NCI-H187 (cell line): ENCODE measurements at places on chromosomes 6 and 20.

DNA sequence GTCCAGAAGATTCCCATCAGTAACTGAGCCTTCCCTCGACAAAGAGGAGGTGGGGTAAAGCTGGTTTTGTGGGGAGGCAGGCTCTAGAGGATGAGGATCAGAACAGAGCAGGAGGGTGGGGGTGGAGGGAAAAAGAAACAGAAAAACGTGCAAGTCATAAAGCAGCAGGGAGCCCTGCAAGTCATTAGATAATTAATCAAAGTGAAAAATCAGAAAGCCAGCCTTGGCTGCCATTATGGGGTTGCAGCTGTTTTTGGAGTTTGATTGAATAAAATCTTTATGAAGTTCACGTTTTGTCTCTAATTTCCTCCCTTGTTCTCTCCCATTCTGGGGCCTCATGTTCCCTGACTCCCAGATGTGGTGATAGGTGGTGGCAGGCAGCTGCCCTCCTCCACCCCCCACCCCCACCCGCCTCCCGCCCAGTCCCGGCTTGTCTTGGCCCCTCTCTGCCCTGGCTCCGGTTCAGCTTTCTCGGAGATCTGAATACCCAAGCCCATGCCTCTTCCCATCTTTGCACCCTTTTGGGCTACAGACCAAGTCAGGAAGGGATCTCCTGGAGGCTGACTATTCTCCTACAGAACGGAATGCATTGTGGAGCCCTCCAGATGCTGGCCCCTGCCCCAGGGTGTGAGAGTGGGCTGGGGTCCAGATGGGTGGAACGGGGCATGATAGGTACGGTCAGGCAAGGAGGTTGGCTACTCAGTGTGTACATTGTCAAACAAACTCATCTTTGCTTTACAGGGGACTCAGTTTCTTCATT lies 141.8 kb downstream of the CDC5L start:
- no peak for DNase-seq

DNA sequence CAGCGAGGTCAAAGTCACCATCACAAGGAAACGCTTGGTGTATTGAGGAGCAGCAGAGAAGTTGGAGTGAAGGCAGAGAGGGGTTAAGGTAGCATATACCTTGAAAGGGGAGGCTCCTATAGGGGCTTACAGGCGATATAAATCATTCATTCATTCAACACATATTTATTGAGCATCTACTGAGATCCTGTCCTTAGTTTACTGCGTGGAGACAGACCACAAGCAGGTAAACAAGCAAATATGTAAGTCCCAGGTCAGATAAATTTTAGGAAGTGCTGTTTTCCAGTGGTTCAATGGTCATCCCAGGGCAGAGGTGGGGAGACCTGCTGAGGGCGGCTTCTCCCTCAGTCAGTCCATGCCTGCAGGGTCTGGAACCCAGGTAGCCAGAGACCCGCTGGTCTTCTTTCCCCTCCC lies 761 bp upstream of the DNMT3B start:
- DNase-seq: no peak

DNA sequence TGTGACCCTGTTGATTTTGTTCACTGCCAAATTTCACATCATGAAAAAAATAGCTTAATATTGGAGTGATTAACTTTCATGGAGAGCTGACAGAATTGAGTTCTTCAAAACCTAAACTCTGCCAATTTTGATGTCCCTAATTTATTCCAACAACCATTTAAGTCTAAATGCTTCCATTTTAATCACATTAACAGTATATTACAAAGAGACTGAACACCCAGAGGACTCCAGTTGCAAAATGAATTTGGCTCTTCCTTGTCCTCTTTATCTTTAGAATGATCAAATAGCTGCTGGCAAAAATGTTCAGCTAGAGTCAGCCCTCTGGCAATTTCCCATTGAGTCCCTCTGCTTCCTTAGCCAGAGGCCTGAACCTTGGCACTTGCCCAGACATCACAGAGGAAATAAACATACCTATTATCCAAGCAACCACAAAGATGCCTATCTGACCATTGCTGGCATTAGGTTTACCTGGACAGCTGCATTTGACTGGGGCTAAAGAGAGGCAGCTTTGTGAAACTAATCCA lies 299.0 kb upstream of the STXBP5 start:
- DNase-seq: no peak

- DNase-seq: no peak
Observed at GRCh38 chr6:37056112-37056403, 50.6 kb downstream of the FGD2 start.

- no peak for DNase-seq
Observed at GRCh38 chr20:32433311-32434021, 75.3 kb downstream of the ASXL1 start.

DNA sequence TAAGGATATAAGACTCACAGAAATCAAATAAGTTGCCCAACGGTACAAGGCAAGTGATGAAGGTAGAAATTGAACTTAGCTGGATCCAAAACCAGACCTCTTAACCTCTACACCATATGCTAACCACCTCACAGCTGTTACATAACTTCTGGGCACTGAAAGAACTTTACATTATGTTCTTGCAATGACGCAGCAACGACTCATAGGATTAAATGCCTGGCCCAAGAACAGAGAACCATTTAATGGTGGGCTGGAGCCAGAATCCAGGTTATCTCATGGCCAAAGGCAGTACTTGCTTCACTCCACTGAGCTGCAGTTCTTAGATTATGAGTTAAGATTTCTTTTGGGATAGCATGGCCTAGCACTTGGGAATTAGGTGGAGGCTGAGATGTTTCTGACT lies 4.4 kb downstream of the TRMT6 start:
- no peak for DNase-seq

GRCh38 chr6:142856624-142857232 lies 88.2 kb downstream of the HIVEP2 start:
- no peak for DNase-seq

- DNase-seq: no peak
Observed at GRCh38 chr6:41373919-41374617, 38.7 kb downstream of the NCR2 start.

DNA sequence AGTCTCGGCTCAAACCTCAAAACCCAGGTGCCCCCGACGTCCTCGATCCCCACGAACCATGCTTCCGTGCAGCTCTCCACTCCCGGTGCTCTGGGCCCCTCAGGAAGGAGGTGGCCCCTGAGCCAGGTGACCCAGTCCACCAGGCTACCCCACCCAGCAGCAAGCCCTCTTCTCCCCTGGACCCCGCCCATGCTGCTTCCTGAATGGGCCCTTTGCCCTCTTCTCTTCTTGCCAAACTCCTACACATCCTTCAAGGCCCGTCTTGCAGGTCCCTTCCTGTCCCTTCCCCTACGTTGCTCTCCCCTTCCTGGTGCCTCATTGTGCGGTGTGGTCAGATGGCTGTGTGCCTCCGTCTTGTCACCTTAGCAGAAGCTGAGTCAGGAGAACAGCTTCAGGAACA lies 3.4 kb upstream of the GATA5 start:
- no peak for DNase-seq

DNA sequence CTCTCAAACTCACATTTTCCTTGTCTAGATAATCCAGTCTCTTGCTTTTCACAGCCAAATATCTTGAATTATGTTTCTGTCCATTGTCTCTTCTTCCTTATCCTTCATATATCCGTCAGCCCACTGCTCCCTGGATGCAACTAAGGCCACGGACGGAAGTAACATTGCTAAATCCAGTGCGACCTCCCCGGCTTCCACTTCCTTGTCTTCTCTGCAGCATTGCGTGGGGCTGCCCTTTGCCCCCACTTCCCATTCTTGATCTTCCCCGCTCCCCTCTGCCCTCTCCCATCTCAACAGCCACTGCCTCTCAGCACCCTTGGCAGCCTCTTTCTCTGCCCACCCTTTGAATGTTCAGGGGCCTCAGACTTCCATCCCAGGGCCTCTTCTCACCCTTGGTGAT lies 190.4 kb upstream of the UST start:
- DNase-seq: no peak

DNA sequence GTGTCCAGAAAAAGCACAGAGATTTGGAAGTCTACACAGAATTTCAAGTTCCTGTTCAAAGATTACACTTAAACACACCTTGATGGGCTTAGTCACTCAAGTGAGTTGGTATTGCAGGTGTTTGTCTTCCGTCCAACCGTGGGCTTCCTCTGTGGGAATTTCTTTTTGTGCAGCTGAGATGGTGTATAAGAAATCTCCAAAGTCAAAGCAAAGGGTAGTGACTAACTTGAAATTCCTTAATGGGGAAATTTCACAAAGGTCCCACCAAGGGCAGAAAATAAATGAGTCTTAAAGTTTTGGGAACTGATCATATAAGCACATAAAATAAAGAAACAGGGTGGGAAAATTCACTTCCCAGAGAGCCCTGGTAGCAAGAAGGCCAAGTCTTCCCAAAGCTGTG lies 102.0 kb upstream of the TNFAIP3 start:
- DNase-seq: no peak

DNA sequence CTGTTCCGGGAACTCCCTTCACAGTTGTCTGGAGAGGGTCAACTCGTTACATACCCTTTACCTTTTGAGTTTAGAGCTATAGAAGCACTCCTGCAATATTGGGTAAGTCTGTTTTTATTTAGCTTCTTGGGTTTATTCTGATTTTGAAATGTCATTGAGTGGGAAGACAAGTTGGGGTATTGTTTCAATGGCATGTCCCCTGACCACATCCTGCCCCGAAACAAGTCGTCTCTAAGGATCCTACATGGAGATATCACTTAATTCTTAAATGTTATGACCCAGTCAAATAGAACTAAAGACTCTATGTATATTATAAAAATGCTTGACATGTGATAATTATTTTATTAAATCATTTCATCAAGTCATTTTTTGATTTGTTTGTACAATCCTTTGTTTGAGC lies 9.6 kb downstream of the MRS2 start:
- no peak for DNase-seq

GRCh38 chr20:63706027-63706695 lies 1.6 kb downstream of the ARFRP1 start:
- no peak for DNase-seq

GRCh38 chr6:52632011-52632410 lies 38.9 kb upstream of the TMEM14A start:
- no peak for DNase-seq
